ENCODE measurements at places on chromosomes 7 and 10. TPM values are rescaled to one million over a fixed set of nuclear protein-coding genes. Genes with fewer than 3 reads are reported as not detected.
A peak's percentile ranks its signal among the peaks of the same experiment; 100 is the strongest.

GRCh38 chr10:102593074-102593803, 51.0 kb upstream of the TRIM8 start:
- no peak for DNase-seq

GRCh38 chr10:114262496-114262895, 23.4 kb downstream of the VWA2 start:
- no peak for DNase-seq

GRCh38 chr10:27746397-27747095, 927 bp upstream of the MKX start:
- no peak for DNase-seq

Gene FRMD4A
- 85.8 TPM for polyA plus RNA-seq

- no peak for DNase-seq
Observed at GRCh38 chr7:158428131-158428836, 159.3 kb downstream of the PTPRN2 start.

- no peak for DNase-seq
Observed at GRCh38 chr10:1361411-1362105, 305.4 kb downstream of the WDR37 start.

GRCh38 chr7:88757371-88757770, 2.1 kb upstream of the ZNF804B start:
- DNase-seq = no peak

DNA sequence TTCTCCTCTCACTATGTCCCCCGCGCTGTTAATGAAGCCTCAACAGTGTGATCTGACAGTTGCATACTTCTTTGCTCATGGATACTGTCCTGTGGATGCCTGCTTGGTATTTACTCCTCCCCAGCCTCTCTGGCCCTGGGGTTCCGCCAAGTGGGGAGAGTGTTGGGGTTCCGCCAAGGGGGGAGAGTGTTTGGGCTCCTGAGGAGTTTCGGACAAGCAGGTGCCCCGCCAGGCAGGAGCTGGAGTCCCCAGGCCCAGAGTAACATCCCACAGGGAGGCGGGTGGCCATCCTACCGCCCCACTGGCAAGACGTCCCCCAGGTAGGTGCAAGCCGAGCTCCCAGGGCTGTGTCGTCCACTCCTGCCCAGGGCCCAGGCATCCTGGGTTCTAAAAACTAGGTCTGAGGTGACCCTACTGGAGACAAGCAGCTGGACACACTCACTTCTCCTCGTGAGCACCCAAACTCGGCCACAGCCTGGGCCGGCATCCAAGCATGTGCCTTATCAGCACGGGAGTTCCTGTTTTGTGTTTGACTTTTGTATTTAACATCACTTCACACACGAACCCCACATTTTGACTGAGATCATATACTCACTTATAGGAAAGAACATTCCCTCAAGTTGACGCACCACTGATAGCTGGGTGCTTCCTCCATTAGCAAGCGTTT, 34.2 kb downstream of the CAMK2B start:
- DNase-seq = peak; percentile 63

Gene TMEM213
- 39.2 TPM for polyA plus RNA-seq

DNA sequence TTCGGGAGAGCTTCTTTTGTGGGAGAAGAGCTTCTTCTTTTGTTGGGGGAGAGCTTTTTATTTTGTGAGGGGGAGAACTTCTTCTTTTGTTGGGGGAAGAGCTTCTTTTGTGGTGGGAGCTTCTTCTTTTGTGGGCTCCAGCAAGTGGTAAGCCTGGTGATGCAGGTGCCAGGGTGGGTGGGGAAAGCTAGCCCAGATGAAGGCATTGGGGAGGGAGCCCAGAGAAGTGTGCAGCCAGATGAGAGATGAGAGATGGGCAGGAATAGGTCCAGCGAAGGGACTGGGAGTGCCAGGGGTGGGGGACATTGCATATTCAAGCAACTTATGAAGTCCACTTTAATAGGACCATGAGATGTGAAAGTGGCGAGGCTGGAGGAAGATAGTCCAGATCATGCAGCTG, 9.7 kb downstream of the ADRA2A start:
- DNase-seq = no peak

Gene CALML3
- polyA plus RNA-seq = not detected

Gene HSPA12A
- 51.3 TPM for polyA plus RNA-seq

- no peak for DNase-seq
Observed at GRCh38 chr7:16070806-16071205, 350.5 kb downstream of the CRPPA start.

- DNase-seq = no peak
Observed at GRCh38 chr10:80410122-80410521, 1.8 kb downstream of the PRXL2A start.

DNA sequence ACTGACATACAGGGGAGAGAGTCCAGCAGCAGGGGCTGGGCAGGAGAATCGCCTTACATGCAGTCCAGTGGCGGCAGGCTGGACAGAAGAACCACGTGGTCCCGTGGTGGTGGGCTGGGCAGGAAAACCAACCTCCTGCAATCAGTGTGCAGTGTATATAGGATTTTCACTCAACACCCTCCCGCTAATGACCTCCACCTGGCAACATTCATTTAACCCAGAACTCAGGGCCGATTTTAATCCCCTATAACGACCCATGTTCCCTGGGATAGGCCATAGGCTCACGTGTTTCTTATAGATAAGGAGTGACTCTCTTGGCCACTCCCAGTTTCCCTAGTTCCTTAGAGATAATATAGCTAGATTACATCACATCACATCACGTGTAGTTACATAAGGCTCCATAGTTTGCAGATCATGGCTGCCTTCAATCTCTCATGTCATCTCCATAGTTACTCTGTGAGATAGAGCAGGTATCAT, 19.4 kb downstream of the MTURN start:
- DNase-seq = no peak

Gene NEUROG3
- not detected for polyA plus RNA-seq

GRCh38 chr10:13859979-13860654, 273.4 kb downstream of the PRPF18 start:
- no peak for DNase-seq

Gene GTPBP4
- 72.2 TPM for polyA plus RNA-seq

Gene TAS2R3
- polyA plus RNA-seq = 1.2 TPM

Data from left kidney (tissue), 8 donors.